Hematopoietic multipotent progenitor cell treated with erythropoietin and hydrocortisone succinate and interleukin-3 and kit ligand, for 4 days (in vitro differentiated cells): ENCODE measurements at places on chromosomes 2 and 18.

DNA sequence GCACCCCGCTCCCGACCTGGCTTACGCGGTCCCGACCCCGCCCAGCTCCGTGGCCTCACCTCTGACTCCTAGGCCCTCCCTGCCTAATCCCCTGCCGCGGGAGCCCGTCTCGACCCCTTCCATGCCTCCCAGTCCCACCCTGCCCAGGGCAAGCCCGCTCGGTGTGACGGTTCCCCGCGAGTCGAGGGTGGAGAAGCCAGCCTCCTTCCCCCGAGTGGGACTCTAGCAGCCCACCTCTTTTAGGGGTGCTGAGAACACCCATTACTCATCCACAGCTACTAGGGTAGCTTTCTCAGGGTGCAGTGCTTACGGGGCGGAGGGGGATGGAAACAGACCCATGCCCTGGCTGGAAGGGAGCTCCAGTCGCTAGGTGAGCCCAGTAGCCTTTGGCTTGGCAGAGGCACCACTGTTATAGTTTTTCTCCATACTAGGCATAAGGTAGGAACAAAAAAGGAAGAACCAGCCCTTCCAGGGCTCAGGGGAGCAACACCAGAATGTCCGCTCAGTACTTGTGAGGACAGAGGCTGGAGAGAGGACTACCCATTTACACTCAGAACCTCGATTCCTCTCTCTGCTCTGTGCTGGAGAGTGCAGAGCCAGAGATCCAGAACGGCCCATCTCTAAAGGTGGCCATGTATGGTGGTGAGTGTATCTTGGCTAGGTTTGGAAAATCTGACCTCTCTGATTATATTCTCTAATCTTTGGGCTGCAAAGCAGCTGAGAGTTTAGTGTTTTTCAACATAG lies 606 bp downstream of the AGBL5 start:
- peak; percentile 22 for DNase-seq

DNA sequence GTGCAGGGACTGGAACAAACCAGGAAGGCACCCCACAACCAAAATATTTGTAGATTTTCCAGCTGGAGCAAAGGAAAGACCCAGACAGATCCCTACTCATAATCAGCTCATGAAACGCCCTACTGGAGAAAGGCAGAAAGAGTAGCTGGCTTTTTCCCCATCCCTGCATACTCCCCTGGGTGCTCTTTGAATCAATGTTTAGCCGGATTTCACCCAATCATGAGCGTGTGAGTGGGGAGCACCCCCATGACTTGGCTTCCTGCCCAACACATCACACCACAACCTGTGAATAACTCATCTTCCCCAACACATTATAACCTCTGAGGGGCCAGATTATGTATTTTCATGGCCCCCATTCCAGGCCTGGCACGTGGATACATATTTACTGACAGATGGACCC lies 35.1 kb upstream of the SLC14A1 start:
- DNase-seq = no peak

GRCh38 chr2:100929147-100929546 lies 72.9 kb upstream of the RPL31 start:
- DNase-seq = no peak

- peak; percentile 69 for DNase-seq
These were observed 90.3 kb downstream of the OLA1 start for GRCh38 chr2:174158003-174158402.

- DNase-seq = no peak
These were observed 35.9 kb upstream of the KLF11 start for GRCh38 chr2:10007435-10007834.

- DNase-seq = no peak
These were observed 150.2 kb downstream of the NCKAP5 start for GRCh38 chr2:133418021-133418420.

GRCh38 chr2:130150181-130151144 lies 5.6 kb upstream of the CCDC74B start:
- DNase-seq = no peak

DNA sequence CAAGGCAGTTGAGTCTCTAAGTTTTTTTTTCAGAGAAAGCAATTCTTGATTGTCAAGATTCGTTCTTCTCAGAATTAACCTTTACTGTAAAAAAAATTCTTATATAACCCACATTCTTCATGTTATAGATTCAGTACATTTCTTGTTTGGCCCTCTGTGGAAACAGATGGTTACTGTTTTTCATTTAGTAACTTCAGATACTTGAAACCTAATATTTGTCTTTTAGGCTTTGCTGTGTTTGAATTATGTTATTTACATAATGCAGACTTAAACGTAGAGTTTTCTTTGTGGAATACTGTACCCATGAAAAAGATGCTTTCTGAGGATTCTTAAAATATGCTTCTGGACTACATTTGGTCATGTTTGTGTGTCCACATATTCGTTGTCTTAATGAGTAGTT lies 48.2 kb downstream of the EML4 start:
- DNase-seq = no peak

DNA sequence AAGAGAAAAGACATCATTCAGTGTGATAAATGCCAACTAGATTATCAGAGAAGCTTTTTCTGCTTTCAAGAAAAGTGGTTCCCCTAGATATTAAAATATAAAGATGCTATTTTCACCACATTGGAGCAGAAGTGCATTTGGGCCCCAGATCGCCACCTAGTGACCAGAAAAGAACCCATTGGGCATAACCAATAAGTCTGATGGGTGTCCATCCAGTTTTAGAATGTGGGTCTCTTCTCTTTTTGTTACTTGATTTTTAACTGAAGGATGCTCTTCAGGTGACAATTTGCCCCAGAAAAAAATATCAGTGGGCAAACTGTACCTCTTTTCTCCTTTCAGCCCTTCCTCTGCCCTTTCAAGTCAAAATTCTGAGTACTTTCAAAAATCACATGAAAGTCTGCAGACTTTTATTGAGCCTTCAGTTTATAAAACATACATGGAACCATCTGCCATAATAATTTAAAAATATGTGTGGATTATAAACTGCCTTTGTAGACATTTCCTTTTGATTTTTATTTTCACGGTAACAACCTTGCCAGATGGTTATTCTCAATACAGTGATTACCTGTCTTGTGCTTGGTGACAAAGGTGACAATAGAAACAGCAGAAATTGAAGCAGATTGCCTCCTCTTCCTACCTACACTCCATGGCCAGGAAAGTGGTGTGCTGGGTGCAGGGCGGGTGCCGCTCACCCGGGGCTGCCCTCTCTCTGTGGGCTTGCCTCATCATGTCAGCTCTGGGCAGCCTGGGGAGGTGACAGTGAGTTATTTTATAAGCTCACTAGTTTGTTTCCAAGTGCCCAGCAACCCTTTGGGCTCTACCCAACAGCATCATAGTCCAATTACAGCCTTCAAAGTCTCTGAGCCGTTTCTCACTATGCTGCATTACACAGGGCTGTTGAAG lies 124.5 kb downstream of the DCDC2C start:
- DNase-seq = peak; percentile 66

- no peak for DNase-seq
These were observed 35.6 kb upstream of the CREB1 start for GRCh38 chr2:207494137-207494536.

DNA sequence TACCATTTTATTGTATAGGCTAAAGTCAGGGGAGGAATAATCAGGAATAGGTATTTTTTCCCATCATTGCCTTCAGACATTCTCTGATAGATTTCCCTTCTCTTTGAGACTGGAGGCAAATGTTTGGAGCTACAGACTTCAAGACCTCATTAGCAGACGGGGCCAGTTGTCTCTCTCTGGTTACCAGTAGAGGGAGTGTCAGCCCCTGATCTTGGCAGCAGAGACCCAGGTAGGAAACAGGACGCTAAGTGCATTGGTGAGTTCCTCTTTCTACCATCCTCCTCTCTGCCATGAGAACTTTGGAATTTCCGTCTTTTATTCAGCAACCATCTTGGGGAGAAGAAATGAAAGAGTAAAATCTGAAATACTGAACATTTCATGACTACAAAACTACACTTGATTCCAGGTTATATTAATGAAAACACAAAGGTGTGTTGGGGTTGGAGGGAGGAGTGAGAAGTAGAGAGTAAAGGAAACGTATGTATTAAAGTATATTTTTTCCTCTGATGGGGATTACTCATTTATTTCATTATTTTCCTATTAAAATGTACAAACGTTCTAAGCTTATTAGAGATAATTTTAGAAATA lies 186.2 kb upstream of the GCFC2 start:
- peak; percentile 50 for DNase-seq

- DNase-seq = no peak
These were observed 487.3 kb upstream of the NETO1 start for GRCh38 chr18:73355121-73355520.
